Naive B cell (primary cell): ENCODE measurements at places on chromosomes 4 and X. TPM values are rescaled to one million over a fixed set of nuclear protein-coding genes. Genes with fewer than 3 reads are reported as not detected.

- H3K27me3 ChIP-seq: peaks cover 6% of the 10 kb centered on the region
- DNase-seq: no peak
- H3K27ac ChIP-seq: no peak overlapping the region
- no peak overlapping the region for H3K4me3 ChIP-seq
- H3K36me3 ChIP-seq: peaks cover 4% of the 10 kb centered on the region
- H3K4me1 ChIP-seq: no peaks in the 10 kb centered on the region
These were observed 300.5 kb upstream of the LCORL start for GRCh38 chr4:18321956-18322530.

DNA sequence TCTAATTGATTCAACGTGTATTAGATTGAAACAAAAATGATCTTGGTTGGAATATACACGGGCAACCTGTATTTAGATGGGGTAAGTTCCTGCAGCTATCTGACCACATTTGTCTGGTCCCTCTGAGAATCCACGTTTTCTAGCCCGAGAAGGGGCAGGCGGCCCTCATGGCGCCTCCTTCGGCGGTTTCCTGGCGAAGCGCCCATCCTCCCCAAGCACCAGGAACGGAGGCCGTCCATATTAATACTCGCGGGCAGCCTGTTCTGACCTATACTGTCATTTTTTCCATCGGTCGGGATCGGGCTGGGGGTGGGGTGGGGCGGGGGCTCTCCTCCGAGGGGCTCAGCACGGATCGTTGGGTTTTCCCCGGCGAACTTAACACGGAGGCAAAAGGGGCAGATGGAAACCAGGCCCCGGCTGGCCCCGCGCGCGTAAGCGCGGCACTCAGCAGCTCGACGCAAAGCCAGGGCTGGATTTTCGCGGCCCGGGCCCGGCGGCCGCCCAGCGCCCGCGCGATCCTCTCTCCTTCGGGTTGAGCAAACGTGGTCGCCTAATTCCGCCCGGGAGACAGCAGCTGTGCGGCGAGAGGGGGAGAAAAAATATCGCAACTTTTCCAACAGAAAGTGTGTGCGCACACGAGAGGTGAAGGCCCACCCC, 77.2 kb upstream of the BCOR start:
- H3K27me3 ChIP-seq: peaks cover 5% of the 10 kb centered on the region
- DNase-seq: no peak
- peak overlapping the region; percentile 99 for H3K27ac ChIP-seq
- H3K4me3 ChIP-seq: peak overlapping the region; percentile 96
- peaks cover 62% of the 10 kb centered on the region for H3K4me1 ChIP-seq

DNA sequence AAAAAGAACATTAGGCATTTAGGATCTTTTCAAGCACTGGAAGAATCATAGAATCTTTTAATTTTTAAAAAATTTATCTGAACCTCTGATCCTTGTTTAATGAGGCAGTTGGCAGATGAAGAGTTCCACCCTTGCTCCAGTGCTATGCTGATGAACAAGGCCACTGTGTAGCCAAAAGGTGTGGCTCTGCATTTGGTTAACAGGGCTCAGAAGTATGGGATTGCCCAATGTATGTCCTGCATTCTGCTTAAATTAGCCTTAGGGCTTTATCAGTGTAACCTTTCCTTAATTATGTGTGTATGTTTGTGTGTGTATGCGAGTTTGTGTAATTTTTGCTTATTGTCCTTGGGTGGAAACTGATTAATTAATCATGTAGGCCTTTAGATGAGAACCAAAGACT, 43.3 kb upstream of the PPM1K start:
- DNase-seq: no peak
- no peaks in the 10 kb centered on the region for H3K27me3 ChIP-seq
- no peak overlapping the region for H3K27ac ChIP-seq
- no peak overlapping the region for H3K4me3 ChIP-seq
- H3K4me1 ChIP-seq: peaks cover 10% of the 10 kb centered on the region
- H3K36me3 ChIP-seq: no peaks in the 10 kb centered on the region

DNA sequence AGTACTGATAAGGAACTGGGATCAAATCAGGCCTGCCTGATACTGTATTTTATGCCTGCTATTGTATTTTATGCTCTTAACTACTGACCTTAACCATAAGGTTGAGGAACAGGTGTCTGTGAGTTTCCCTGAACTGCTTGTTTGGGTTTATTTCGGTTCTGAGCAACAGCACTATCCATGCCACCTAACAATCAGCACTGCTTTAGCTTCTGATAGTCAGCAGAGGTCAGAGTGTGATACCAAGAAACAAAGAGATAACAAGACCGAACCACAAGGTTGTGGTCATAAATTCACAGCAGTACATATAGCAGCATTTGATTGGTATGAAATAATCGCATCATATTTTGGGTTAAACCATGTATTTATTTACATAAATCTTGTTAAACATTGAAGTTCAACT, 362.2 kb downstream of the FGF13 start:
- H3K36me3 ChIP-seq: no peaks in the 10 kb centered on the region
- no peak overlapping the region for H3K4me3 ChIP-seq
- no peaks in the 10 kb centered on the region for H3K4me1 ChIP-seq
- no peak overlapping the region for H3K27ac ChIP-seq
- no peak for DNase-seq

GRCh38 chrX:151985955-151986354, 11.5 kb upstream of the GABRE start:
- H3K4me1 ChIP-seq: no peaks in the 10 kb centered on the region
- H3K27me3 ChIP-seq: no peaks in the 10 kb centered on the region
- no peaks in the 10 kb centered on the region for H3K36me3 ChIP-seq
- H3K27ac ChIP-seq: no peak overlapping the region

DNA sequence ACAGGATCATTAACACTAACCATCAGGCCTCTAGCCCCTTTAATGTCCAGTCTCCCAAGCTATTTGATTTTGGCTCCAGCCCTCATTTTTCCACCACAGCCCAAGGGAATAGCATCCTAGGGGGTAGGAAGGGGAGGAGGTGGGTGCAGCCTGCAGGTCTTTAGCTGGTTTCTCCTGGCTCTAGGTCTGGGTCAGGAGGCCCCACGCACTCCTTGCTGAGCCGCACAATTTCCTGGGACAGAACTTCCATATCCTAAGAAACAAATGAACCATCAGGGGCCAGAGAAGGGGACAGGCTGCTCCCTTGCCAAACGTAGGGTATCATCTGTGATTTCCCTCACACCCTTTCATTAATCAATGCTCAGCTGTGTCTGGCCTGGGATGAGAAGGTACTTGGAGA, 2.4 kb upstream of the KCND1 start:
- H3K4me3 ChIP-seq: no peak overlapping the region
- no peak overlapping the region for H3K27ac ChIP-seq
- H3K27me3 ChIP-seq: peaks cover 10% of the 10 kb centered on the region
- DNase-seq: no peak
- H3K4me1 ChIP-seq: peaks cover 18% of the 10 kb centered on the region

DNA sequence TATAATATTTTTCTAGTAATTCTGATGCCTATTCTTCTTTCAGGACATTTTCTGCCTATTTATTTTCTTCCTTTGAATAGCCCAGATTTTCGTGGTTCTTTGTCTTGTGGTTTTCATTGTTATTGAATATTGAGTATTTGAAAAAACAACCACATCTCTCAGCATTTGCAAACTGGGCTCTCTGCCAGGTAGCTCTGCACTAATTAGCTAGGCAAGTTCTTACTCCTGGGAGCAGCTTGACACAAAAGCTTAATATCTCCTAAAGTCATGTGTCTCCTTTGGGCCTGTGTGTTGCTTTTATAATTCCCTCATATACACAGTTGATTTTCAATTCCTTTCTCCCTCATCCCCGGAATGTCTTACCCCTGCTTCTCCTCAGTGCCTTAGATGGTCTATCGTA, 413.5 kb upstream of the GRIA3 start:
- no peak overlapping the region for H3K4me3 ChIP-seq
- DNase-seq: no peak
- H3K27ac ChIP-seq: no peak overlapping the region
- no peaks in the 10 kb centered on the region for H3K4me1 ChIP-seq

GRCh38 chr4:153447175-153447905, 18.8 kb upstream of the TMEM131L start:
- DNase-seq: no peak
- no peak overlapping the region for H3K27ac ChIP-seq
- peaks cover 47% of the 10 kb centered on the region for H3K4me1 ChIP-seq
- H3K27me3 ChIP-seq: no peaks in the 10 kb centered on the region
- H3K4me3 ChIP-seq: no peak overlapping the region

DNA sequence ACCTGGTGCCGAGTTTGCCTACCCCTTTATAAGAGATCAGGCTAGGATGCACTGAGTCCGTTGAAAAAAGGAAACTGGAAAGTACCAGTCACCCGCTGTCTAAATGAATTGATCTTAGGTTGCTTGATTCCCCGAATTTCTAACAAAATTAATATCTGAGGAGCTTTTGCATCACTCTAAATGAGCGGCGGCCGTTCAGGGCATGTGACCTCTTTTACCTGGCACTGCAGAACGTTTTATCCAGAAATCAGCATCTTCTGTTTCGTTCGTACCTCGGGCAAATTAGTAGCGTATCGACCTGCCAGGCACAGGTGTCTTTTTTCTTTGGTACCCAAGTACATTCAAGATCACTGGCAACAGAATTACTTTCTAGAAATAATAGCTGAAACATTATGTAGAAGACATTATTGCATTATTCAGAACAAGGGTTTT, 876 bp downstream of the KLHL2 start:
- no peaks in the 10 kb centered on the region for H3K36me3 ChIP-seq
- no peak for DNase-seq
- H3K4me3 ChIP-seq: peak overlapping the region; percentile 97

- H3K27ac ChIP-seq: no peak within 1 kb of the TSS
- H3K27me3 ChIP-seq: peaks cover 65% of the 10 kb centered on the region
- peak within 1 kb of the TSS; percentile 73 for H3K4me3 ChIP-seq
- H3K4me1 ChIP-seq: peaks cover 7% of the 10 kb centered on the region
- DNase-seq: no peak
These were observed at the start of gene OTOP1 for GRCh38 chr4:4226606-4227438. Gene OTOP1 (minus strand): TSS chr4:4226929. CDS start chr4:4226864, 65 bp downstream.

DNA sequence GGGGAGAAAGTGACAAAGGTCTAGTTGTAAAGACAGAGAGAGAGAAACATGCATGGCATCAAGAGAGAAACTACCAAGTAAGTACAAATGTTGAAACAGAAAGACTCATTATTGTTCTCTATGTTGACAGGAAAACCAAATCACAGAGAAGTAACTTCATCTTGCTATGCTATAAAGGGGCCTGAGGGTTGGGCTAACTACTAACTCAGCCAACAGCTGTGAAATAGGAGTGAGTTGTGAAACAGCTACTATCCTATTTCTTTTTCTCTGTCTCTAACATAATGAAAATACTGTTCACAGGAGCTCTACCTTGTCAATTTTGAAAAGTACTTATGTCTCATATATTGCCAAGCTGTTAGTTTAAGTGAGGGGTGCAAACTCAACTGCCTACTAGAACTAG, 65.0 kb downstream of the MTMR8 start:
- H3K4me1 ChIP-seq: no peaks in the 10 kb centered on the region
- H3K4me3 ChIP-seq: no peak overlapping the region
- no peak overlapping the region for H3K27ac ChIP-seq
- no peak for DNase-seq
- H3K36me3 ChIP-seq: peaks cover 16% of the 10 kb centered on the region

DNA sequence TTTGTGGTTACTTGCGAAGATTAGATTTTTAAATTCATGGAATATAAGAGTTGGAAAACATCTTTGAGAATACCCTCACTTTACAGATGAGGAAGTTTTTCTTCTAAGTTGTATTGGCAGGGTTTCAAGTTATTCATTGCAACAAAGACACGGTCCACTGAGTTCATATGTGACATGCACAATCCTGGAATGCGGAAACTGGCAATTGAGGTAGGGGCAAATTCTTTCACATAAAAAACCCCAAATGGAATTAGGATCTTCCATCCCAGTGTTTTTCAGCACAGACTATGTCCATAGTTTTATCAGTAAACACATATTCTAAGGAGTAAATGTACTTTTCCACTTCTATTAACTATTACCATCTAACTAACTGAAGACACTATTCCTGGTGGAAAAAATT, 81.8 kb upstream of the NAP1L5 start:
- no peak overlapping the region for H3K27ac ChIP-seq
- H3K27me3 ChIP-seq: no peaks in the 10 kb centered on the region
- no peaks in the 10 kb centered on the region for H3K36me3 ChIP-seq
- no peak for DNase-seq

GRCh38 chr4:31156221-31156620, 436.1 kb downstream of the PCDH7 start:
- DNase-seq: no peak
- no peaks in the 10 kb centered on the region for H3K36me3 ChIP-seq
- H3K27ac ChIP-seq: no peak overlapping the region
- H3K27me3 ChIP-seq: no peaks in the 10 kb centered on the region
- no peaks in the 10 kb centered on the region for H3K4me1 ChIP-seq

- peaks cover 14% of the 10 kb centered on the region for H3K4me1 ChIP-seq
- H3K27me3 ChIP-seq: peaks cover 72% of the 10 kb centered on the region
- H3K27ac ChIP-seq: no peak overlapping the region
- no peak for DNase-seq
These were observed 108.6 kb downstream of the DHX15 start for GRCh38 chr4:24475756-24476155.

- H3K4me1 ChIP-seq: peaks cover 15% of the 10 kb centered on the region
- H3K36me3 ChIP-seq: no peaks in the 10 kb centered on the region
- H3K4me3 ChIP-seq: no peak overlapping the region
- no peaks in the 10 kb centered on the region for H3K27me3 ChIP-seq
- H3K27ac ChIP-seq: no peak overlapping the region
- no peak for DNase-seq
These were observed 10.7 kb upstream of the FBXL5 start for GRCh38 chr4:15665753-15666365.

Gene AWAT2
- not detected for polyA plus RNA-seq

Gene RAB41
- polyA plus RNA-seq: not detected

Gene RTL3
- polyA plus RNA-seq: not detected

Gene DUSP9
- not detected for polyA plus RNA-seq

Gene EMCN
- polyA plus RNA-seq: not detected
